ENCODE measurements at places on chromosomes 5 and 9.

GRCh38 chr9:81314490-81314889, 374.9 kb downstream of the TLE1 start:
- no peak for DNase-seq

DNA sequence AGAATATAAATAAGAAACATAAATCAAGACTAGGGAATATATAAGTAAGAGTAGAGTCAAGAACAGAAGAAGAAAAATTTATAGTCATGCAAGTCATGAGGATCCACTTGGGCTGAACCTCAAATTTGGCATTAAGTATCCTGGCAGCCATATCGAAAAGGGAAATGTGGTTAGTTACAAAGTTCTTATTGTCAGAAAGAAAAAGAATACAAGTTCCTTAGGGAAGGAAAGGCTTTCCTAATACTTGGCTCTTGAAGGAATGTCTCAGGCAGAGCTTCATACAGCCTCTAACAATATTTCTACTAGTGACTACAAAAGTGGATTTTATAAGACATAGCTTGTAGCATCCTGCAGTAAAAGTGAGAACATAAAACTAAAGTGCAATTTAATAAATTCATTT, 45.4 kb downstream of the TMEM252 start:
- no peak for DNase-seq

GRCh38 chr5:77806213-77806843, 30.2 kb upstream of the TBCA start:
- DNase-seq: no peak

- DNase-seq: peak; percentile 27
Measured at GRCh38 chr5:150485693-150486401, 22.1 kb upstream of the NDST1 start.

DNA sequence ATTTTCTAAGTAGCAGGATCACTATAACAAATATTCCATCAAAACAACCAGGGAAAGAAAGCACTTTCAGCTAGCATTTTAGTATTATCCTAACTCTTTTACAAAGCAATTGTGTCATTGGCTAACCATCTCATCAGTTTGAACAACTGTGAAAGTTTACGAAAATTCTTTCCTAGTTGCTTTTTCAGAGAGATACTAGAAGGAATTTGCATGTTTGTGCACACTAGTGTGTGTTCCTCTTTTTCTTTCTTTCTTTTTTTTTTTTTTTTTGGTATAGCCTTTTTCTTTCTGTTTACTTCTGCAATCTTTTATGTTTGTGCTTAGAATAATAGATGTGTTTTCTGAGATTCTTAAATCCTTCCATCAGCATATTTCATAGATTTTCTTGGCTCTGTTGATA, 124.7 kb upstream of the SEMA6A start:
- no peak for DNase-seq

- DNase-seq: no peak
Measured at GRCh38 chr9:73916016-73916673, 581.0 kb upstream of the RORB start.

DNA sequence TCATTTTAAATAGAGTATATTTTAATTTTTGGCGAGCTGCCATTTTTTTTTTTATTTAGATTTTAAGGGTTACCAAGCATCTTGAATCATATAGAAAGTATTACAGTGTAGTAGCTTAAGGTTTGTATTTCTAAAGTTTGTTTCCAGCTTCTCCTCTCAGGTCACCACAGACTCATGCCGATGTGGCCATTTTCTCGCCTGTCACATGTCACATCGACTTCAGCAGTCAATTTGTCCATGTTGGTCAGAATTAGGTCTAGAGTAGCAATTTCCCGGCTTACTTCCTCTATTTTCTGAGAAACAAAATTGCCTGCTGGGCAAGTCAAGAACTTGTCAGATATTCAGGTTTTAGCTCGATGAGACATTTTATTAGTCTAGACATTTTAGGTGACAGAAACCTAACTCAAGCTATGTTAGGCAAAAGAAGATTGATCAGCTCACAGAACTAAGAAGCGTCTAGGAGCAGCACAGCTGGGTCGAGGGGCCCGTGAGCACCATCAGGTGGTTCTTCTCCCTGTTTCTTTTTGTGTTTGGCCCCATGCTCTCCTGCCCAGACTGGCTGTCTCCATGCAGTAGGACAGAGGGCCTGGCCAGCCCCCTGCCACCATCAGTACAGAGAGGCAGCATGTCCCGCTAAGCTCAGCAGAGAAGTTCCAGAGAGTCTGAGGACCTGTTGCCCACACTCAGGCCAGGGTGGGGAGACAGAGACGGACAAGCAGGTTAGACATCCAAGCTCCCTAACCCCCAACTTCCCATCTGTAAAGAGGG, 48.4 kb upstream of the AFAP1L1 start:
- DNase-seq: no peak

DNA sequence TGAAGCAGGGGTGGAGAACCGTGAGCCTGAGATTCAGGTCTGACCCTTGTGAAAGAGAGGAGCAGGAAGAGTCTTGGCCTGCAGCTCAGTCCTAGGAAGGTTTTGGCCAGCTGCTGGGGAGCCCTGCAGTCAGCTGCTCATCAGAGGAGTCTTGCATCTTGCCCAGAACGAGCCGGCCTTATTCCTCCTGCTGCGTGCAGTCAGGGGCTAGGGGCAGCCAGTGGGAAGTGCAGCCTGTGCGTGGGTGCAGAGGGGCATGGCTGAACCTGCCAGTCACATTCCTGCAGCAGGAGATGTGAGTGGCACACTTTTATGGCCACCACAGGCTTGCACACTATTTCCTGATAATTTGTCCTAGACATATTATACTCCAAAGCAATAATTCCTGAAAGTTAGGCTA, 278.7 kb downstream of the NPR3 start:
- DNase-seq: no peak

- no peak for DNase-seq
Measured at GRCh38 chr5:135005076-135005475, 29.0 kb downstream of the PITX1 start.

DNA sequence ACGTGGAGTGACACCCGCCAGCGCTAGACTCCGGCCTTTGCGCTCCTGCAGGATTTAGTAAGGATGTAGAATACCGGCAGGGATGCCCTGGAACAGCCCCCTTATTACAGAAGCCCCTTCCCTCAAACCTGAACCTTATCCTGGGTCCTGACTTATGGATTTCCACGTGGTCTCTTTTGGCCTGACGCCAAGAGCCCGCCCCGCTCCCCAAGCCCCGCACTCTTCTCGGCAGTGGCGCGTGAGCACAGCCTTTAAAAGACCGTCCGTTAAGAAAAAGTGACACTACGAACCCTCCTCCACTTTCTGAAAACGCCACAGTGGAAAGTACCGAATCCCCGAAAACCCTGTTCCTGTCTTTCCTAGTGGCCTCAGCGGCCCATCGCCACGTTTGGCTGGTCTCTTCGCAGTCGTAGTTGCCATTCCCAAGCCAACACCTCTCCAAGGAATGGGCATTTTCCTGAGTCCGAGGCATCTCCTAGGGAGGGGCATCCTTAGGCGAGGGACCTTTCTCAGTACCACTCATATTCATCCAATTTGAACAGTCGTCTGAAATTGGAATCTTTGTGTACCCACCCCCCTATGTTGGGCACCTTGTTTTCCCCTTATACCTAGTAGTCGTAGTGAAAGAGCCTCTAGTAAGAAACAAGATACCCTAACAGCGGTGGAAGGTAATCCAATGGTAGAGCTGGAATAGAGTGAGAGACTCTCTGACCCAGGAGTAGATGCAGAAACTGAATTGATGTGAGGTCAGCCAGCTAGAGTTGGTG, 732 bp upstream of the MCIDAS start:
- DNase-seq: no peak

DNA sequence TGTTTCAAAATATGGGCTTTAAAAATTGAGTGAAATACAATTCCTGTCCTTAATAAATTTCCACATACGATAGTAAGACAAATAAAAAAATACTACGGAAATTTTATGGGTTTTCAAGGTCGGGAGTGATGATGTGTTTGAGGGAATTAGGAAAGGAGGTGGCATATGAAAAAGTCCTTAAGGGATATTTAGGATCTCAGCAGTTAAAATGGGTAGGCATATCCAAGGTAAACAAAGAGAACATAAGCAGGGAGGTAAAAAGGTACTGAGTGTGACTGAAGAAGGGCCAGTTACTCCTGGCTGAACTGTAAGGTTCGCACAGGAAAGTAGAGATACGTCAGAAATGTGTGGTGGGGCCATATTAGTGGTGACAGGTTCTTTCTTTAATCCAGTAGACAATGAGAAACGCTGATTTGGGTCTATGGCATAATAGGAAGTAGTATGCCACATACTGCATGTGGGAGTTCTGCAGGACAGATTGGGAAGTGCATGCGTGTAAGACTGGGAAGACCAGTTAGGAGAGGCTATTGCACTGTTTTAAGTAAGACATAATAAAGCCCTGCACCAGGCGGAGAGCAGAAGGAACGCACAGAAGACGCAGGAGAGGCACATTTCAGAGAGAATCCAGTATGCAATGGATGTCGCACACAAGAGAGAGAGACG, 937 bp upstream of the HMGCR start:
- DNase-seq: no peak

GRCh38 chr5:14925326-14925725, 53.7 kb upstream of the ANKH start:
- no peak for DNase-seq

Measured in activated CD8-positive, alpha-beta memory T cell treated with anti-CD3 and anti-CD28 coated beads, Interleukin-2, amount 50 U/mL, for 4 hours (primary cell).